ENCODE measurements at places on chromosomes 1 and 21.

DNA sequence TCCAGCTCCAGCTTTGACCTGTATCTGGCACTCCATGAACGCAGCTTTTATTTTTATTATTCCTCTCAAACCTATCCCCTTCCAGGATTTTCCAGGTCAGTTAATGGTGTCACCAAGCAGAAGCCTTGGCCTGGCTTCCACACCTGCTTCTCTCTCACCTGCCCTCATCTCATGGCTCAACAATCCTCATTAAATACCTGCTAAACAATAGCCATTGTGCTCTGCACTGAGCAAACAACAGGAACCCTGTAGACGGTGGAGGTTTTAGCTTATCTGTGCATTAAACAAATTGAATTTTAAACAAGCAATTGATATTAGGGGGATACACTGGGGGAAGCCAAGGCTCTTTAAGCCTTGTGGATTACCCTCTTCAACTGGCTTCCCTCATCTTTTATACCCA is 15.3 kb downstream of the PYCR2 start:
- no peak for DNase-seq

GRCh38 chr1:208207388-208208131 is 36.6 kb downstream of the PLXNA2 start:
- DNase-seq: no peak

DNA sequence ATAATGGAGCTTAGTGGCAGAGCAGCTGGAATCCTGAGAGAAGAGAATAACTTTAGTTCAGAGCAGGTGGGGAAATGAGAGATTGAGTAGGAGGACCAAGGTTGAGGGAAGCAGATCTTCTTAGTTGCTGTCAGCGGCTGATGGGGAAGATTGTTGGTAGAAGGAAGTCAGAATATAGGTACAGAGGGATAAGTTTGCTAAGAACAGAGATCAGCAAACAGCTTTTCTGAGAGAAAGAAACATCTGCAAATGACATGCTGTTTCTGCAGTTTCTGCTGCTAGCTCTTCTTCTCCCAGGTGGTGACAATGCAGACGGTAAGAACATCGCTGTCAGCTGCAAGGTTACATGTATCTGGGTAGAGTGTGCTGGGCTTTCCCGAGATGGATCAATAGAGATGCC is at the start of gene CD1C:
TSS of gene CD1C (plus strand) at position 113 of the 400 bp plus-strand sequence. CDS start at position 255, 142 bp downstream.
- DNase-seq: no peak

- DNase-seq: no peak
Observed at GRCh38 chr1:53135735-53136114, 6.7 kb downstream of the SLC1A7 start.

Measured in DND-41 (cell line).